ENCODE measurements at places on chromosomes 1 and 21.

- DNase-seq = no peak
These were observed 192.8 kb downstream of the RWDD3 start for GRCh38 chr1:95426772-95427171.

- no peak for DNase-seq
These were observed 358.5 kb downstream of the GPATCH2 start for GRCh38 chr1:217272385-217272784.

GRCh38 chr1:181044449-181044966, 10.7 kb downstream of the MR1 start:
- no peak for DNase-seq

- DNase-seq = no peak
These were observed 204.8 kb downstream of the KCNK2 start for GRCh38 chr1:215287362-215287761.

GRCh38 chr1:6157132-6157527, 23.0 kb downstream of the CHD5 start:
- DNase-seq = no peak

DNA sequence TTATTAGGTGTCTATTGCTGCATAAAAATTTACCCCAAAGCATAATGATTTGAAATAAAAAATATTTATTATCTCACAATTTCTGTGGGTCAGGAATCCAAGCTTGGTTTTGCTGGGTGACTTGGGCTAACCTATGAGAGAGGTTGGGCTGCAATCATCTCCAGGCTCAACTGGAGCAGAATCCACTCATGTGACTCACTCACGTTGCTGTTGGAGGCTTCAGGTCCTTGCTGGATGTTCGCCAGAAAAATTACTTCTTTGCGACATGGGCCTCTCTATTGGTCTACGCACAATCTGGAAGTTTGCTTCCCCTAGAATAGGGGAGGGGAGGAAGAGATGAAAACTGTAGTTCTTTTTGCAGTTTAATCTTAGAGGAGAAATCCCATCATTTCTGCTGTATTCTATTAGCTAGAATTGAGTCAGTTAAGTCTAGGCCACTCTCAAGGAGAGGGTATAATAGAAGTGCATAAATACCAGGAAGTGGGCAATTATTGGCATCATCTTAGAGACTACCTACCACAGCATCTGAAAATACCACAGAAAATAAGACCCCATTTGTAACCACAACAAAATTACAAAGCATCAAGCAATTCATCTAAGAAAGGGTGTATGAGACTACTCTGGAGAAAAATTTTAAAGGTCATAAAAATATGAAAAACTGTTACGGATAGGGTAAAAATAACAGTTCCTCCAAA, 5.7 kb upstream of the FASLG start:
- no peak for DNase-seq

- no peak for DNase-seq
These were observed 303.7 kb upstream of the PLD5 start for GRCh38 chr1:242828199-242828598.

GRCh38 chr1:218985424-218985984, 188.2 kb upstream of the LYPLAL1 start:
- DNase-seq = no peak

- no peak for DNase-seq
These were observed 176.0 kb downstream of the SEC16B start for GRCh38 chr1:177793900-177794299.

DNA sequence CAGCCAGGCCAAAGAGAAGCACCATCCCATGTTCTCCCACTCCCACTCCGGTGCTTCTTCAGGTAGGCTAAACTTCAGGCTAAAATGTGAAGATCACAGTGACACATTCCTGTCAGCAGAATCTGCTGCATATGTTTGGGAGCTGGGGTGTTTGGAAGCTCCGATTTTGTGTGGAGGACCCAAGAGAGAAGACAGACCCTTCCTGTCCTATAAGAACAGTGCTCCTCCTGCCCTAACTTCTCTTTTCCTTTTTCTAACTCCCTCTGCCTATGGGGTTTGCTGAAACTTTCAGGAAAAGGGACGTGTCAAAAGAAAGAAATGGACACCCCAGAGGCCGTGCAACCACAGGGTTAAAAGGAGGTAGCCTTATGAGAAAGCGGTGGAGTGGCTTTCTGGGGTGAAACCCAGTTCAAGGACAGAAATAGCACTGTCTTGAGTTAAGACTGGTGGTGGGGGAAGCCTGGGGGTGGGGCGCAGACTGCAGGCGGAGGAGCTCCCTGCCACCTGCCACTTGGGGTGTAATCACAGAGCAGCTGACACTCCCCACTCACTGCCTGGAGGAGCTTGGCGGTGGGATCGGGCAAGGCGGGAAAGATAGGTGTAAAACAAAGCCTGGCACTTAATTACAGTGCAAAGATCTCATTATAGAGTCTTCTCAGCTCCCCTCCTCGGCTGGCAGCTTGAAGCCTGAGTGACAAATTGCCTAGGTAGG, 645 bp upstream of the TLR5 start:
- no peak for DNase-seq

DNA sequence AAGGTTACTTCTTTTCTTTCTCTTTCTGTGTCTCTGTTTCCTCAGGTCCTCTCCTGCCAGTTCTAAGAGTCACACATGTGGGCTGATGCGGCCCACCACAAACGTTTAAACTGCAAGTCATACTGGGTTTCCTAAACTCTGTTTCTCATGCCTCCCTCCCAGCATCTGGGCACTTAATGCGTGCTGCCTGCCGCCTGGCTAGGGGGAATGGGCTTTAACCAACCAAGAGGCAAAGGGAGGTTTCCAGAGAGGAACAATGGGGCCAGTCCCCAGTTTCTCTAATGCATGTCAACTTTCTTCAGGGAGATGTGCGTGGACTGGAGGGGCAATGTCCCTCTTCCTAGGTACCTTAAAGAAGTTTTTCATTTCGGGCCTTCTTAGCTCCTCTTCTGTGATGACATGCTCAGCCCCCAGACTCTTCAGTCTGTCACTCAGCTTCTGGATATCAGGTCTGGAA, 19.9 kb upstream of the SRSF4 start:
- DNase-seq = no peak

GRCh38 chr1:110765640-110766335, 91.0 kb upstream of the KCNA3 start:
- peak; percentile 14 for DNase-seq

- no peak for DNase-seq
These were observed 8.5 kb upstream of the ERG start for GRCh38 chr21:38506661-38507281.

GRCh38 chr21:39313042-39313570, 326 bp downstream of the BRWD1 start:
- peak; percentile 10 for DNase-seq

DNA sequence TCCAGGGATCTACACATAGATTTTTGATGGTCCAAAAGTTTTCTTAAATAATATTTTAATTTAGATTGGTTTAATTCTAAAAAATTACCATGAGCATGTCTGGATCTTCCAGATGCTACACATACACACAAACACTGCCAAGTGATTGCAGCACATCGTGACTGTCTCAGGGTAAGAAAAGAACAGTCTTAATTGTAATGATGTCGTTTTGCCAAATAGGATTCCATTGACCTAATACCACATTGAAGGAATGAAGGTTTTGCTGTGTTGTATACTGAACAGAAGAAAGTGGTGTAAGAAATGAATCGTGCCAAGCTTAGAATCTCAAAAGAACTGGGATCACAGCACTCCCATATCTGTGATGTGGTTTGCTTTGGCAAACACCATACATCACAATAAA, 633.3 kb upstream of the CAMK1G start:
- DNase-seq = no peak

DNA sequence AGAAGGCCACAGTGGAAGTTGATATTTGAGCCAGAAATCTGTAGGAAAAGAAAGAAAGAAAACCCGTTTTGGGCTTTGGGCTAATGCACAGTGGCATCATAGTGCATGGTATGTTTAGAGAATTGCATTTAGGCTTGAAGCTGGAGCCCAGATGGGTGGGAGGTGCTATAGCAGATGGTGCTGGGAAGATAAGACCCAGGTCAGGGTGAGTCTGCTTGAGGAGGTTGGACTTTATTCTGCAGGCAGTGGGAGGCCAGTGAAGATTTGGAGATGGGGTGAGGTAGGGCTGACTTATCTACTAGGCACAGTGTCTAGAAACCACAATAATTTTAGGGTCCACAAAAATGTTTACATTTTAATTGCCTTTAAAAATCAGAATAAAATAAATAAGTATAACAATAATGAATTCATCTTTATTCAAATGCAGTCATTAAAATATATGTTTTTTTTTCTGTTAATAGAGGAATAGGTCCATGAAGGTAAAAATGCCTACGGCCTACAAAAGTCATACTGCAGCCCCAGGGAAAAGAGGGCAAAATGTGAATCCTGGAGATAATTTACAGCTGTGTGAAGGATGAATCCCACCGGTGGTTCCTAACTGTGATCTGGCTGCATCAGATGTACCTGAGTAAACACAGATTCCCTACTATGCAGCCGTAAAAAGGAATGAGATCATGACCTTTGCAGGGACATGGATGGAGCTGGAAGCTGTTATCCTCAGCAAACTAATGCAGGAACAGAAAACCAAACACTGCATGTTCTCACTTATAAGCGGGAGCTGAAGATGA, 8.7 kb downstream of the DNAJC6 start:
- no peak for DNase-seq

GRCh38 chr1:205286335-205286950, 35.1 kb downstream of the NUAK2 start:
- no peak for DNase-seq

DNA sequence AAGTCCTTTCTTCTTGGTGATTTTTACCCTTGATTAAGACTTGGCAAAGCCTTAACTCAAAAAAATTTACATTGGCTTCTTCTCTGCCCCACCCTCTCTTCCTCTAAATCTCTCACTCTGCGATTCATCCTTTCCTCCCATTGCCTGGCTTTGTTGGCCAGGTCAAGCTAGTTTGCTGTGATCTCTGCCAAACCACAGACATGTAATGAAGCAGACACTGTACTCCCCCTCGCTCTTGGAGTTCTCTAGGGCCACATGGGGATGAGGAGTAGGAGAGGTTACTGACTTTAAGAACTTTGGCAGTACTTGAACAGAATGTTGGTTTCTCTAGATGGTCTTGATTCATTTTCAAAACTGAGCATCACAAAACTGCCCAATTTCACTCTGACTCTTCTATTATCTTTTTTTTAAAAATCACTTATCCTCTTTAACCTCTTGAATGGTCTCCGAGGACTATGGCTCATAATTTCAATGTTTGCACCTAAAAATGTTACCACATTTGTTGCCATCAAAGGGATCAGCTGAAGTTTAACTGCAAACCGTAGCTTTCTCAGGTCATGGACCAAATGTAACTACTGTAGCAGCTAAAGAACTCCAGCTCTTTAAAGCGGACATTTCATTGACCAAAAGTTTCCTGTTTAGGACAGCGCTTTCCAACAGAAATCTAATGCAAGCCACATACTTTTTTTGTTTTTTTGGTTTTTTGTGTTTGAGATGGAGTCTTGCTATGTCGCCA, 62.7 kb upstream of the IPO9 start:
- DNase-seq = no peak

DNA sequence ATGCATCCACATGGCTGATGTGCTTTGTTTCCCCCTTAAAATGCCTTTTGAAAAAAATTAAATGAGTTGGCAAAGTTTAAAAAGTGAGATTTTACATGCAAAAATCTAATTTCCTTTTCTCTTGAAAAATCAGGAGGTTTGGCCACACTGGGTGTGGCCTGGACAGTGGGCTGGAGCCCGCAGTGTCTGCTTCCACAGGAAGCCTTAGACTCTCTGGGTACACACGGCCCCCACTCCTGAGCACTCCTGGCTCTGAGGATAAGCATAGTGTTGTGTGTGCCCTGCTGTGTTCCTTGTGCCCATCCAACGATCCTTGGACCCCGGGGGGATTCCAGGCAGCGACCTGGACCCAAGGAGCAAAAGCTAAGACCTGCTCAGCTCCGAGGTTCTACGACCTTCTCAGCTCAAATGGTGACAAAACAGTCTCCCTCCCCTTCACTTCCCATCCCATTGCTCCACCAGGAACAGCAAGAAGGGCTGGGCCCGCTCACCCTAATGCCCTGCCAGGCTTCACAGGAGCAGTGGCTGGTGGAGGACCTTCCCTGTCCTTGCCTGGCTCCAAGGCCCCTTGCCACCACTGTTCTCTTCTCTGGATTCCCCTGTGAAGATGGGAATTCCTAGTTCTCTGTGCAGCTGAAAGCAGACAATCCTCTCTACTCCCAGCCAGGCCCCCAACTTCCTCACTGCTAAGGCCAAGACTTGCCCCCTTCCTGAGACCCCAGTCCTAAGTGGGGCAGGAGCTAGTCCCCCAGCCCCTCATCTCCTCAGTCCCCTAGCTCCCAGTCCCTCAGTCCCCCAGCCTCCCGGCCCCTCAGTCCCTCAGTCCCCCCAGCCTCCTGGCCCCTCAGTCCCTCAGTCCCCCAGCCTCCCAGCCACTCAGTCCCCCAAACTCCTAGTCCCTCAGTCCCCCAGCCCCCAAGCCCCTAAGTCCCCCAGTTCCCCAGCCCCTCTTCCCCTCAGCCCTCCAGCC, 395.8 kb downstream of the PTPRU start:
- no peak for DNase-seq

DNA sequence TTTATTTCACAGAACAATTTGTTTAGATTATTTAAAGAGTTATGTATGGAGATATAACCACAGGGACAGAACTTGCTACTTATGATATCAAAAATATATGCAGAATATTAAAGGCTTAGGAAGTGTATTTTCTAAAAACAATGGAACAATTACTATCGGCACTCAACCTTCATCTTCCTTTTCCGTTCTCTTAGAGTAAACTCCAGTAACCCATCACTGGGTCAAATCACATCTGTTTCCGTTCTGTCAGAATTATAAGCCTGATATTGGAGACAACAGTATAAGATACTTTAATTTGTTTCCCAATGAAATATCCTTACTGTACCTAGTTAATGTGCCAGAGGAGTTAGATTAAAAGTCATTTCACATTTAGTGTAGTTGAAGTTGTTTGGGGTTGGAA, 32.2 kb downstream of the DTL start:
- no peak for DNase-seq

DNA sequence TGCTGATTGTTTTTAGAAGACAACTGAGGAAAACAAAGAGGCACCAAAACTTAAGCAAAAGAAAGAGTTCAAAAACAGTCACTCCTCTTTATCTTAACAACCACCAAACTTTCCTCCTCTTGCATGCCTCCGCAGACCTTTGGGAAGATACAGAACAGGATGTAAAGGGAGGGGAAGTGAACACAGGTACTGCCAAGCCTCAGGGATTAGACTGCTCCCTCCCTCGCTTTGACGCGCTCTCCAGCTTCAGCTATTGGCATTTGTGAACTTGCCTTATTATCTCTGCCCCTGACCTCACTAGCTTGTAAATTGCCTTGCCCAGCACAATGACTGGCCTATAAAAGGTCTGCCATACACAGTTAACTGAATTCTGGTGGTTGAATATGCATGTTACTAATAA, 4.8 kb upstream of the SRP9 start:
- DNase-seq = no peak

DNA sequence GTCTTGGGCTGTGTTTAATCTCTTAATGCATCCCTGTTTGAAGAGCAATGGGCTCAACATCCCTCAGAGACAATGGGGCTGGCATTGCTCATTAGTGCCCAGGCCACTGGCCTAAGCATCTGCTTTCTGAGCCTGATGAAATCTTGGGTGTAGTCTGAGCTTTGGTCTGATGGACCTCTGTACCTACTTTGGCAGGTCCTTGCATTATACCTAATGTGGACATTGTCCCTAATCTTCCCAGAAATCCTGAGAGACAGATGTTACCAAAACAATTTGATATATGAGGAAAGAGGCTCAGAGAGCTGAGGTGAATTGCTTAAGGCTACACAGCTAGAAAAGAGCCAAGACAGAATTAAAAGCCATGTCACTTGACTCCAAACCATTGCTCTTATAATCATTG, 95.0 kb downstream of the PTPRU start:
- DNase-seq = no peak

- no peak for DNase-seq
These were observed 9.9 kb upstream of the MIIP start for GRCh38 chr1:12009318-12009947.

GRCh38 chr1:229004066-229004833, 266.7 kb upstream of the RAB4A start:
- no peak for DNase-seq
